ENCODE measurements at places on chromosomes 1 and 21.

DNA sequence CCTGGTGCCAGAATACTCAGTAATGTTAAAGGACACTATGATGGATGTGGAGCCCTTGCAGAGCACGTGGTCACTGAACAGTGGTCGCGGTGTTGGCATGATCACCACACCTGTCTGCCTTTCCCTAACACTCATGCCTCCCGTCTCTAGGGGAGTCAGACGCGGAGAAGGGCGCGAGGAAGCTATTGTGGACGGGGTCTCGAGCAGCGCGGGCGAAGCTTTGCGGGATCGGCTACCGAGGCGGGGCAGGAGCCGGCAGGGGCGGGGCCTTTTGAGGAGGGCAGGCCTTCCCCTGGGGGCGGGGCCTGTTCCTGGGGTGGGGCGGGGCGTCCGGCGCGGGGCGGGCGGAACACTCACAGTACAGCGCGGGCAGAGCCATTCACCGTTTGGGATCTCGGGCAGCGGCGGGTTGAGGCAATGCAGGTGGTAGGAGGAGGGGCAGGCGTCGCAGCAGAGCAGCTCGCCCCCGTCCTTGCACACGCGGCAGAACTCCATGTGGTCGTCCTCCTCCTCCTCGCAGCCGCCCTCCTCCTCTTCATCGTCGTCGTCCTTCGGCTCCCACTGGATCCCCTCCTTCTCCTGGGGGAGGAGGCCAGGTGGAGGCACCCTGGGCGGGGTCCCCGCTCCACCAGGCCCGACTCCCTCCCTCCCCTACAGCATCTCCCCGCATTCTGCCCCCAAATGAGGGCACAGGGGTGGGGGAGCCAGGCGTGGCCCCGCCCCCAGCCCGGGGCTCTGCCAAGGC lies 31.5 kb downstream of the CHD5 start:
- DNase-seq, result peak; percentile 77

DNA sequence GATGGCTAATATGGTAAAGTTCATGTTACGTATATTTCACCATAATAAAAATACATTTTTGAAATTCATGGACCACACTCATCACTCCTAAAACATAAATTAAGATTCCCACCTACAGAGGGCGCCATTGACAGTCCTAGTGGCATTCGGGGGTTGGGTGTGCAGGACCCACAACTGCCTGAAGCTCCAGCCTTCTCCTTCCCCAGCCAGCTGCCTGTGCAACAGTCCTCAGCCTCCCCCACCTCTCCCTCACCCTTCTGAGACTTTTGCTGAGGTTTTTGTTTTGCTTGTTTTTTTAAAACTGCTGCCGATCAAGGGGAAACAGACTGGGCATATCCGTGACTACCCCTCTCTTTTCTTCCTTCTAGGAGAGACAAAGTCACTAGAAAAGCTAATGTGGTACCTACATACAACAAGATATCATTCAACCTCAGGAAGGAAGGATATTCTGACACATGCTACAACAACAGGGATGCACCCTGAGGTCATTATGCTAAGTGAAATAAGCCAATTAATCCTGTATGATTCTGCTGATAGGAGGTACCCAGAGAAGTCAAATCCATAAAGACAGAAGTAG lies 9.2 kb upstream of the EVA1C start:
- peak; percentile 92 for DNase-seq

DNA sequence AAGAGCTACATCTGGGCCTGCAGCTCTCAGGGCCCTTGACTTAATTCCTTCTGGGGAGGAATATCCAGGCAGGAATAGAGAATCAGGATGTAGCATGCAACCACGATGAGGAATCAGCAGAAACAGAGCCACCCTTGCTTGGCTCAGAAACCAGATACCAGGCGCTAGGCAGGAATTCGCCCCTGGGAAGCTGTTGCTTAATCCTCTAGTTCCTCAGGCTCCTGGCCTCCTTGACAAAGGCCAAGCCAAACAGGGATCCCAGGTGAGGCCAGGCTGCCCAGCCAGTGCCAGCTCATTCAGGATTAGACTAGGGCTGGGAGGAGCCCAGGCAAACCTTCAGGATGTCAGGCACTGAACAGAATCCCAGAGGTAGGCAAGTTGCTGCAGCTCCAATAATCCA lies 48.2 kb upstream of the IRF2BP2 start:
- DNase-seq, result no peak

- DNase-seq, result no peak
Observed at GRCh38 chr1:178030467-178030866, 60.6 kb upstream of the SEC16B start.

GRCh38 chr1:86068841-86069756 lies 87.5 kb downstream of the COL24A1 start:
- no peak for DNase-seq
